ENCODE measurements at places on chromosomes 13 and 19.
A peak's percentile ranks its signal among the peaks of the same experiment; 100 is the strongest.

GRCh38 chr19:41131186-41131585 lies 17.0 kb downstream of the CYP2F1 start:
- DNase-seq: no peak

- DNase-seq: no peak
These were observed 134.4 kb upstream of the TSC22D1 start for GRCh38 chr13:44710576-44710975.

- DNase-seq: no peak
These were observed 754.5 kb downstream of the DIAPH3 start for GRCh38 chr13:59409211-59409610.

DNA sequence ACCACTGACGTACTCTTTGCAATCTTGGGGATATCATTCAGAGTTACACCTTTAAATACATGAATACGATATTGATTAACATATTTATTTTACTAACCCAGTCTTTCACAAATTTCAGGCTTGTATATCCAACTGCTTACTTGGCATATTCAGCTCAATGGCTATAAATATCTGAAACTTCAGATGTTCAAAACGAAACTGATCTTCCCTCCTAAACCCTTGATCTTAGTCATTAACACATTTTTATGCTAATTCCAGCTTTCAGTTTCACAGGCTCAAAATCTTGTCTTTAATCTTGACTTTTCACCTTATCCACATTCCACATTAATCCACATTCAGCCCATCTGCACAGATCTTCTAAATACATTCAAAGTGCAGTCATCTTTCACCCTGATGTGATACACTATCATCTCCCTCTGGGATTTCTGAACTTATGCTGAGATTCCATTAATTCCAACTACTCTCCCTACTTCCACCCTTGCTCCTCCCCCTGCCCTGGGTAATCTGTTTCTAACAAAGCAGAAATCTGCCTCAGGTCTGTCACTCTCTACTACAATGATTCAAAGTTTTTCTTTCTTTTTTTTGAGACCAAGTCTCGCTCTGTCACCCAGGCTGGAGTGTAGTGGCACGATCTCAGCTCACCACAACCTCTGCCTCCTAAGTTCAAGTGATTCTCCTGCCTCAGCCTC lies 387.2 kb downstream of the GPC5 start:
- no peak for DNase-seq

GRCh38 chr13:37539170-37539569 lies 59.4 kb downstream of the POSTN start:
- no peak for DNase-seq

GRCh38 chr19:43541920-43542650 lies 9.1 kb downstream of the ZNF575 start:
- no peak for DNase-seq

DNA sequence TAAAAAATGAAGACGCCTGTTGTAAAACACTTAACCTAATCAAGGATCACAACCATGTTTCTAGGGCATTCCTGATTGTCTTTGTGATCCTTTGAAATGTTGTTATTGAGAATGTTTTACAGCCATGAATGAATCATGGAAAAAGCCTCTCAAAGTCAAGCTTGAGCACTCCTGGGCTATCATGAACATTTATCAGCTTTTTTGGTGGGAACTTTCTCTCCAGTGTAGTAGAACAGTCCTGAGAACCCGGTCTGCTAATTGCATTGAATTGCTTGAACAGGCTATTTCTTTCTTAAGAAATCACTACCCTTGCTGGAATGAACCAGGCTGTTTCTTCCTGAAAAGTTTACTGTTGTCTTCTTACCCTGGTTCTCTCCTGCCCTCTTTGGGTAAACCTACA lies 516.5 kb downstream of the FGF9 start:
- no peak for DNase-seq

GRCh38 chr13:110348309-110349105 lies 41.4 kb downstream of the COL4A2 start:
- DNase-seq: no peak

GRCh38 chr13:100508455-100508854 lies 80.1 kb downstream of the GGACT start:
- DNase-seq: no peak

DNA sequence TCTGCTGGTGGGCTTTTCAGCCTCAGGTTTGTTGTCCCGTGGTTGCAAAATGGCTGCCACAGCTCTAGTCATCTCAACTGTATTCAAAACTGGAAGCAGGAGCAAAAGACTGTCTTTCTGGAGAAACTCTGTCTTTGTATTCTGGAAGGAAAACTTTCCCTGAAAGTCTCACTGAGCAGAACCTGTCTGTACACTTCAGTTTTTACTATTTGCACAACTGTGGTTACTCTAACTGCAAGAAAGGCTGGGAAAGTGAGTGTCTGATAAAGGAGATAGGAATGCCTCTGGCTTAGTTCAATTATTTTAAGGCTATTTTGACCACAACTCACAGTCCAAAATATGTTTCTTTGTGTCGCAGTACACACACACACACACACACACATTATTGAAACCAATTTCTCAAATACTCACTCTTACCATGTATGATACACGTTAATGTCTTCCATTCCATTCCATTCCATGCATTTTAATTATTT lies 49.7 kb upstream of the EHD2 start:
- DNase-seq: no peak

DNA sequence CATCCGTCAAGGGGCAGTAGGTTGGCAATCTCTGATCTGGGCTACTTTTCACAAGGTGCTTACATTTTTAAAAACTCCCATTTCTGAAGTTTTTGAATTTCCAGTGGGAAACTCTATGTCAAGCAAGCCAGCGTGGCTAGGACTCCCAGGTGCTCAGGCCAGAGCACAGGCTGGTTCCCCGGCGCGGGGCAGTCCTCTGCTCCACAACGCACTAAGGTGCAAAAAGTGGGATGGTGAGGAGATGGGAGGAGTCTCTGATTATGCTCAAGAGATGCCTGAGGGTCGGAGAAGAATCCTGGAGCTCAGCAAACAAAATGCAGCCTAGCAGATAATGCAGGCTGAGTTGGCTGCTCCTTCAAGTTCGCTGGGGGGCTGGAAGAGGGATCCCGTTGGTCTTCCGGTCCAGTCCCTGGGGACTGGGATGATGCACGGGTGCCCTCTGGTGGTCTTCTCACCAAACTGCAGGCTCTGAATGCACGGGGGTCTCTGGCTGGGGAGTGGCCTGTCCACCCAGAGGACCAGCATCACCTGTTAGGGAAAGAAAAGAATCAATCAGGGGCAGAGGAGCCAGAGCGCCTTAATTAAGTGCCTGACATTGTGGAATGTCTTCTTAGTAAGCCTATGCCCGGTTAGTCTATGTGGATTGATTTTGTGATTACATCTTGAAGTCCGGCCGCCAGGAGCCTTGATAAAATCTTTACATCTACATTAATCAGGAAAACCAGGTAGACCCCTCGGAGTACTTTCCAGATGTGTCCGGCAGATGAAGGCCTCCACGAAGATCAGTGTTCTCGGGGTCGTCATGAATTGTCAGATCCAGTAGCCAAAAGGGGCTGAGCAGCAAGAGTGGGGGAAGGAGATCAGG lies 244.4 kb upstream of the MAB21L1 start:
- DNase-seq: peak; percentile 15

- DNase-seq: no peak
These were observed 133.9 kb downstream of the KL start for GRCh38 chr13:33150126-33150525.

DNA sequence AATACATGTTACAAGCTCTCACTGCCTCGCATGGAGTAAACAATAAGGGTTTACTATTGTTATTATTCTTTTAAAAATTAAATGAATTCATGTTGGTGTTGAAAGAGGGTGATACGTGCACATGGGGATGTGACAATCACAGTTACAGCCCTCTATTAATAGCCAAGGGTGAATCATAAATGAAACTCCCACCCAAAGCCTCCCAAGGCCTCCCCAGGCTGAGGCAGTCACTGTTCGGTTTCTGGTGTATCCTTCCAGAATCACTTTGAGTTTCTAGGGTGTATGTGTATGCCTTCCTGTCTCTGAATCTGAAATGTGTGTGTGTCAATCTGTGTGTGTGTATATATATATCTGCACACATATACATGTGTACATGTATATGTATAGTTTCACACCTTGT lies 73.4 kb downstream of the AKAP11 start:
- DNase-seq: no peak

GRCh38 chr19:33815380-33816340 lies 19.0 kb downstream of the KCTD15 start:
- DNase-seq: no peak

- no peak for DNase-seq
These were observed 19.2 kb downstream of the PARP4 start for GRCh38 chr13:24493356-24493755.

DNA sequence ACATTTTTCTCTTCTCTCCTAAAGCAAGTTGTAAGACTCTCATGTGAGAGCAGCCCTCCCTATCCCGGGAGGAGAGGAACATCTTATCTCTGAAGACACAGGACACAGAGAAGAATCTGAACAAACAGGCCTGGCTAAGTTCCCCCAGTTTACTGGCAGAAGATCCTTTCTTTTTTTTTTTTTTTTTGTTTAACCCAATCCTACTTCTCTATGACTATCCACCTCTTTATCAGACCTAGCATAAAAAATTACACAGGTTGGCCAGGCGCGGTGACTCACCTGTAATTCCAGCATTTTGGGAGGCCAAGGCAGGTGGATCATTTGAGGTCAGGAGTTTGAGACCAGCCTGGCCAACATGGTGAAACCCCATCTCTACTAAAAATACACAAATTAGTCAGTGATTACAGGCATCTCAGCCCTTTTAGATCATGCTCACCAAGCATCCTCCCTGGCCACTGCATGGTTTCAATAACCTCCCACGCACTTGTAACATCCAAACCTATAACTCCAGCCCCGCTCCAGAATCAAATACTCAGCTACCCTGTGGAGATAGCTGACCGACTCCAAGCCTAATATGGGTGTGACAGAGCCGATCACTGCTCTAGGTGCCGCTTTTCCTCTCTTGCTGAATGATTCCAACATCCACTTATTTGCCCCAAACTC lies 27.3 kb upstream of the MUC16 start:
- no peak for DNase-seq

- no peak for DNase-seq
These were observed 194.3 kb upstream of the SOX1 start for GRCh38 chr13:111872475-111873150.

DNA sequence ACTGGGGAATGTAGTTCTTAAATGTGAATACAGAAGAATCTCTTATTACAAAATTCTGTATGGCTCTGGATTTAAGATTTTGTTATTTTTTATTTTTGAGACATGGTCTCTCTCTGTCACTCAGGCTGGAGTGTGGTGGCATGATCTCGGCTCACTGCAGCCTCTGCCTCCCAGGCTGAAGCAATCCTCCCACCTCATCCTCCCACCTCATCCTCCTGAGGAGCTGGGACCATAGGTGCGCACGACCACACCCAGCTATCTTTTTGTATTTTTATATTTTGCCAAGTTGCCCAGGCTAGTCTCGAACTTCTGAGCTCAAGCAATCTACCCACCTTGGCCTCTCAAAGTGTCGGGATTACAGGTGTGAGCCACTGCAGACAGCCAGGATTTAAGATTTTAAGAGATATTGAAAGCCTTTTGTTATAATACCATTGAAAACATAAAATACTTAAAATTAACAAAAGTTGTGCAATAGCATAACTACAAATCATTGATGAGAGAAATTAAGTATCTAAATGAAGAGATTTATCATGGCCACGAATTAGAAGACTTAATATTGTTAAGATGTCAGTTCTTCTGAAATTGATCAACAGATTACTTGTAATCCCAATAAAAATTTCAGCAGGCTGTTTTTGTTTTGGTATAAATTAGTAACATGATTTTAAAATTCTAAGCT lies 13.4 kb downstream of the CYP2A6 start:
- no peak for DNase-seq

DNA sequence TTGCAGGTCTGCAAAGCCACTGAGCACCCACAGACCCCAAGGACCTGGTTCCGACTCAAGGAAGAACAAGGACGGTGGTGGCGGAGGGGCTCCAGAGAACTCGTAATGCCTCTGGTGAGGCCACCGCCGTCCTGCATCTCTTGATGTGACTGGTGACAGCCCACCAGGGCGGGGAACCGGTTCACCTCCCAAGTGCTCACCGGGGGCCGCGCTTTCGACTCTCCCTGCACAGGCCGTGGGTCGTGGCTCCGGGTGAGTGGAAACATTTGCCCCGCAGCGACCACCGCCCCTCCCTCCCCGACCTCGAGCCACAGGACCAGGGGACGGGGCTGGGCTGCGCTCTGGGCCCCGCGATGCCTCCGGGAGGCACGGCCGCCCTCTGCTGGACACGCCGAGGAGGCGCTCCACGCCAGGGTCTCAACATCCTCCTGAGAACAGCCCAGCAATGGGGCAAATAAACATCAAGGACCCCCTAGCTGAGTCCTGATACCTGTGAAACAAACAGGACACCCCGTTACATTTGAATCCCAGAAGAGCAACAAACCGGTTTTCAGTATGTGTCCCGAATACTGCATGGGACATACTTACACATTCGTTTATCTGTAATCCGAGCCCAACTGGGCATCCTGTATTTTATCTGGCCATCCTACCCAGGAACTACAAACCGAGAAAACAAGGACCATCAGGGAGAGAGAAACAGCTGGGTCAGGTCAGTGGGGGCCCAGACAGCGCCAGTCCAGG lies 3.9 kb upstream of the PLPP2 start:
- DNase-seq: no peak

GRCh38 chr13:68027306-68027705 lies 797.2 kb upstream of the PCDH9 start:
- DNase-seq: no peak

- DNase-seq: no peak
These were observed 60.5 kb upstream of the MEDAG start for GRCh38 chr13:30845297-30846214.

- DNase-seq: no peak
These were observed 14.3 kb downstream of the MIR17HG start for GRCh38 chr13:91361755-91362271.

GRCh38 chr19:855566-856120 lies 3.5 kb downstream of the ELANE start:
- no peak for DNase-seq

Data from NK-92 treated with Interleukin-12 subunit alpha and Interleukin-12 subunit beta, amount 100 ng/mL, for 24 hours (cell line).